Activated CD4-positive, alpha-beta T cell treated with anti-CD3 and anti-CD28 coated beads for 4 hours (primary cell): ENCODE measurements at places on chromosomes 12 and 14.
A peak's percentile ranks its signal among the peaks of the same experiment; 100 is the strongest.

DNA sequence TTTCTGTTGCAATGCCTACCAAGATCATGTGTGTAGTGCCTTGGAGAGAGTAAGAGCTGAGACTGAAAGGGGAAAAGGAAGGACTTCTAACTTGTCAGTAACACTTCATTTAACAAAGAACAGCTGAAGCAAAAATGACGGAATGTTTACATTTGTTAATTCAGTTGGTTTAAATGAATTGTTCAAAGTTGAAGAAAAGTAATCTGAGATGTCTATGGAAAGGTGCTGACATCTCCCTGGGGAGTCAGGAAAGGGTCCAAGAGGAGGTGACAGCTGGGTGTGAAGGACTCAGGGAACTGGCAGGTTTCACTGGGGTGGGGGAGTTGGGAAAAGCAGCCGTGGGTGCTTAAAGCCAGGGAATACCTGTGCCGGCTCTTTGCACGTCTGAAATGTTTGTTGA lies 7.9 kb downstream of the TMEM63C start:
- DNase-seq: no peak

- DNase-seq: peak; percentile 23
These were observed 1.6 kb downstream of the CTDSP2 start for GRCh38 chr12:57844709-57845477.

GRCh38 chr12:88339966-88340365 lies 197.9 kb downstream of the TMTC3 start:
- no peak for DNase-seq

DNA sequence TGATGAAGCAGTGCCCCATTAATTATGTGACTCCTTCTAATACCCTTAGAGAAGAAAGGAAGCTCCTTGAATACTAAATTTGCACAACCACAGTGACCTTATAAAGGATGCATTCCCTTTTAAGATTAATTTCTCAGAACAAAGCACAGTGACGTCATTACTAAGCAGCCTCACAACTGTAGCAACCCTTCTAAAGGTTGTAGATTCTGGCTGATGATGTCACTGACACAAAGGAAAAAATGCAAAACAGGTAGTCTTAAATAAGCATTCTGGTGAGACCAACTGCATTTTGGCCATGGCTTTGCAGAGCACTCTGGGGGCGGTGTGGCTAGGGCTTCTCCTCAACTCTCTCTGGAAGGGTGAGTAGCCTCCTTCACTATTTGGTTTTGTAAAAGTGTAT lies 38.4 kb upstream of the OR4E1 start:
- no peak for DNase-seq

DNA sequence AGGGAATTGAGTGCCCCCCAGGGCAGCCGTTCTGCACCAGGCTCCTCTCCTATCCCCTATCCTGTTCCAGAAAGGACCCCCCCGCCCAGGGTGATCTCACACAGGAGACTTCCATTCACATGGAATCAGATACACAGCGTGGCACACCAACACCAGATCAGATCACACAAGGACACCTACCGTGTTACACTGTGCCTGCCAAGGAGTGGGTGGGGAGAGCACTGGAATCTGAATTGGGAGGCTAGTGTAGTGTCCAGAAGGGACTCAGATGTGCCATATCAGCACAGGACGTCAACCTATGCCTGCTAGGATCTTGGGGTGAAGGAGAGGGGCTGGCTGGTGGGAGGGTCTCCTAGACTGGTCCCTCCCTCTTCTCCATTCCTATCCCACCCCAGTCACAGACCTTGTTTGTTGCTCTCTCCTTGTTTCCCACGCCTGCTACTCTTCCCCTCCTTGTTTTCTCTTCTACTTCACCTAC lies 2.3 kb downstream of the PTMS start:
- DNase-seq: no peak

DNA sequence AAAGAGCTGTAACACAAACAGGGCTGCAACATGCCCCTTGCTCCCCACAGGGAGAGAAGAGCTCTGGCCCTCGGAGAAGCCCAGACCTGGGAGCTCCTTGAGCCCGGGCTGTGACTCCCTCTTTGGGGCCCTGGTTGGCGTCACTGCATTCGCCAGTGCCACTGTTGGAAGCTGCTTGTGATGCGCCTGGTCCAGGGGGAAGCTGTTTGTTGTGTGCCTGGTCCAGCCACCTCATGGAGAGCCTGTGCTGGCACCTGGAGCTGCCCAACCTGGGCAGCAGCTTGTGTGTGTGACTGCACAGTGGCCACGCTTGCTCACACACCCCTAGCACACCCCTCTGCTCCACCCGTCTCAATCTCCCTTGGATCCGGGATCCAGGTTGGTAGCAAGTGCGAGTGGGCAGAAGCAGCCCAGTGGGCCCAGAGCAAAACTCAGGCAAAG lies 49.5 kb downstream of the A2M start:
- no peak for DNase-seq

- no peak for DNase-seq
These were observed 51.0 kb downstream of the IFT81 start for GRCh38 chr12:110175201-110175600.
